SK-MEL-5 (cell line): ENCODE measurements at places on chromosomes 2 and 18. TPM values are rescaled to one million over a fixed set of nuclear protein-coding genes. Genes with fewer than 3 reads are reported as not detected.

SERPINB13 gene
- total RNA-seq: not detected in 2 replicates

PFN4 gene
- 1.6 and 2.3 TPM in 2 replicates for total RNA-seq

RGPD3 gene
- not detected in 2 replicates for total RNA-seq

RNASEH1 gene
- 45.2 and 47.9 TPM in 2 replicates for total RNA-seq

CYTIP gene
- total RNA-seq: not detected in 2 replicates

ADRA2B gene
- total RNA-seq: not detected in 2 replicates

GKN2 gene
- not detected in 2 replicates for total RNA-seq

RND3 gene
- 13.2 and 13.3 TPM in 2 replicates for total RNA-seq

INHBB gene
- not detected in 2 replicates for total RNA-seq

ABCG8 gene
- not detected in 2 replicates for total RNA-seq

SLC14A1 gene
- total RNA-seq: not detected in 2 replicates

COX5B gene
- 456 and 467 TPM in 2 replicates for total RNA-seq

BUB1 gene
- total RNA-seq: 51.9 and 52.6 TPM in 2 replicates

DRC1 gene
- not detected in 2 replicates for total RNA-seq

- DNase-seq: peak; percentile 99
Observed at GRCh38 chr2:43754180-43754579, 19.7 kb upstream of the DYNC2LI1 start.

DNA sequence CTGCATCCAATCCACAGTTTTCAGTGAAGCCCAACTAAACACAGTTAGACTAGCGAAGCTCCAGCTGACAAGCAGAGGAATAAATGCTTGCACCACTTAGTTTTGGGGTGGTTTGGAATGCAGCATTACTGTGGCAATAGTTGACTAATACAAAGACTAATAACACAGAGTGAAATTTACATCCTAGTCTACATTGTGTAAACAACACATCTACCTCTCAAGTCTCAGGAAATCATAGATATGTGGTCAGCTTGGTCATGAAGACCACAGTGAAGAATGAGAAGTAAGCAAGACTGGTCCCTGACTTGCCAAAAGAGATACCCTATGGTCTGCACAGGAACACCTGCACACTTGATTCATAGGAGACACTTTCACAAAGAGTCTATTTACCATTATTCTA is 155.1 kb upstream of the TANK start:
- no peak for DNase-seq

- no peak for DNase-seq
Observed at GRCh38 chr2:134347756-134348155, 93.9 kb downstream of the MGAT5 start.

DNA sequence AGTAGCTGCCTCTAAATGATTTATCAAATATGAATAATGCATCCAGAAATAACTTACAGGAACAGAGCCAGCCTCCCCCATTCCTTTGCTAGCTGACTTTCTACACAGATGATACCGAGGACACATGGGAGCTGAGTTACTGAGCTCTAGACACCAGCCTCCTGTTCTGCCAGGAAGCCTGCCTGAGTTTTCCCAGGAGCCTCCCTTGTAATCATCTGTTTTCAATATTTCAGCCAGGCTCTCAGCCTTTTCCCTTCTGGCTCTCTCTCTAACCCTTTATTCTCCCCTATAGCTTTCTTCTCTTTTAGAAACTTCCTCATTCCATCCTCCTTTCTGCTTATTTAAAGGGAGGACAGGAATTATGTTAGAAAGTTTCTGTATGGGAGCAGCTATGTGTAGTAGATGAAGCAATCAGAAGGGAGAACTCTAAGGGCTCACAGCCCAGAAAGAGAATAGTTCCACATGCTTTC is 911.6 kb downstream of the TDRD15 start:
- no peak for DNase-seq

- no peak for DNase-seq
Observed at GRCh38 chr18:78727877-78728783, 251.5 kb upstream of the SALL3 start.

GRCh38 chr18:59229191-59229590 is 9.2 kb downstream of the GRP start:
- DNase-seq: no peak

DNA sequence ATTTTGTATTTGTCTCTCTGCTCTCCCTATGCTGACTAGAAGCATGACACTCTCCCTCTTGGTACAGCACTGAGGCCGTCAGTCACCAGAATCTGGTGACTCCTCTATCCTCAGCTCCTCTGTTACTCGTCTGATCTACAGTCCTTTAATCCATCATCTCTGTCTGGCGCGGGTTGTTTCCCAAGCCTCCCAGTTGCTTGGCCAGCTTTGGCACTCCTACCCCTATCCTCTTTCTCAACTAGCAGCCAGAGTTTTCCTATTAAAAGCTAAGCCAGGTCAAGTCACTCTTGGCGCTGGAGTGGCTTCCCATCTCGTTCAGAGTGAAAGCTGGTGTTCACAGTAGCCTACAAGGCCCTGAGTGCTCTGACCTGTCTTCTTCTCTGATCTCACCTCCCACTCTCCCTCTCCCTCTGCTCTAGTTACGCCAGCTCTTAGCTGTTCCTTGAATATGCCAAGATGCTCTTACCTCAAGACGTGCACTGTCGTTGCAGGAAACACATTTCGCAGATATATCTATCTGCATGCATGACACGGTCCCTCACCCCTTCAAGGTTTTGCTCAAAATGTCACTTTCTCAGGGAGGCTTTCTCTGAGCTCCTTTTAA is 41.8 kb upstream of the PSME4 start:
- DNase-seq: no peak

- DNase-seq: no peak
Observed at GRCh38 chr2:72413716-72414115, 266.1 kb upstream of the CYP26B1 start.

- DNase-seq: peak; percentile 33
Observed at GRCh38 chr2:42954227-42954962, 162.0 kb upstream of the HAAO start.

DNA sequence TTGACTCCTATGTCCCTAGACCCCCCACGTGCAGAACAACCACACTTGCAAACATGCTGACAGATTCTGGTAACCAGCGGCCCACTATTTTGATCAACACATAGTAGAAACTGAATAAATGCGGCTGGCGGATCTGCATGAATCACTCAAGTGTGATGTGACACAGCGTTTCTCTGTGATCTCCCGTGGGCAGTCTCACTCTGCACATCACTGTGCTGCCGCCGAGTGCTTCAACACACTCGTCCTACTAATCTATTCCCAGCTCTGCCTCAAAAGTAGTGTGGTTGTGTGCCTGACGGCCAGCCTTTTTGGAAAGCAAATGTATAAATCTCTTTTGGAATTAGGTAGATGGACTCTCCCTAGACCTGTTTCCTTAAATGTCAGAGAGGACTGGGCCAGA is 37.3 kb upstream of the TMEM182 start:
- DNase-seq: no peak

DNA sequence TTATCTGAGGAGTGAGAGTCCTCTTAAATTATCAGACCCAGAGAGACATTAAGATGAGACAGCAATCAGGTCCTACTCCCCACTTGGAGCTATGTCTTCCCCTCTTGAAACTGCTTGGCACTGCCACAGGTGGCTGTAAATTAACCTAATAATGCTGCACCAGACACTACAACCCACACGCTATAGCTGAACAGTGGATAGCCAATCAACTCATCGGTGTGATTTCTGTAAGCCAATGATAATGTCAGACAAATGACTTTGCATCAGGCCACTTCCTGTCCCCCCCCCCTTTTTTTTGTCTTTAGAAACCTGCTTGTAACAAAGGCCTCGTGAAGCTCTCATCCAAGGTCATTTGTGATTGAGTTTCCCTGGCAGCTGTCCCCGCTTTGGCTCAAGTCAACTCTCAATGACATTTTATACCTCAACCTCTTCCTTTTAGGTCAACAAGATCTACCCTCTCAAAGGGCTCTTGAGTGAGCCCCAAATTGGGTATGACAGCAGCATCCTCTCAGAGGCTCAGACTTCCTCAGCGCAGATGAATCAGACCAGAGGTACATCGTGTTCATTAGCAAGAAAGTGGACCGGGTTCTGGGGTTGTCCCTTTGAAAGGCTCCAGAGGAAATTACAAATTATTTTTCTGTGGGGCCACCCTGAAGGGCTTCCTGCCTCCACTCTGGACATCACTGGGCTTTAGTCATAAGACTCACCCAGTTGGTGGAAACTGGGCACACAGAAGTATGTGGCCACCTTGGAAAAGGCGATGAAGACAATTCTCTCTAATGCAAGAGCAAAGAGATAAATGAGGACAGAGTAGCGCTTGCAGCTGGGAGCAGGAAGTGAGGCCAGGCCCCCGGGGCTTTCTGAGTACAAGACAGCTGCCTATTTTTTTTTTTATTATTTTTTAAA is 73.6 kb downstream of the COPS8 start:
- DNase-seq: no peak

DNA sequence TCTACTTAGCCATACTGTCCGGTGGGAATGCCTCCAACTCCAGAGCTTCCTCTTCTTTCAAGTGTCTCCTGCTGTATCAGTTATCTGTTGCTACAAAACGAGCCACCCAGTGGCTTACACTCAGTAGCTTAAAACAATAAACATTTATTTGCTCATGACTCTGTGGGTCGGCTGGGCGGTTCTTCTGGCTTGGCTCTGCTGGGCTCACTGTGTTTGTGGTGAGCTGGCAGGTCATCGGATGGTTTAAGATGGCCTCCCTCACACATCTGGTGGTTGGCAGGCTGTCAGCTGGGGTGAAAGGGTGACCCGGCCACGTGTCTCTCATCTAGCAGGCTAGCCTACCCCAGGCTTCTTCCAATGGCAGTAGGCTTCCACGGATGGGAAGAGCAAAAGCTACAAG is 122.4 kb upstream of the SLC1A4 start:
- DNase-seq: no peak

GRCh38 chr18:55406451-55406991 is 181.5 kb downstream of the TCF4 start:
- DNase-seq: no peak

GRCh38 chr2:163733301-163733938 is 2.4 kb downstream of the FIGN start:
- peak; percentile 38 for DNase-seq

- no peak for DNase-seq
Observed at GRCh38 chr18:45166341-45166835, 448.9 kb upstream of the SLC14A2 start.

DNA sequence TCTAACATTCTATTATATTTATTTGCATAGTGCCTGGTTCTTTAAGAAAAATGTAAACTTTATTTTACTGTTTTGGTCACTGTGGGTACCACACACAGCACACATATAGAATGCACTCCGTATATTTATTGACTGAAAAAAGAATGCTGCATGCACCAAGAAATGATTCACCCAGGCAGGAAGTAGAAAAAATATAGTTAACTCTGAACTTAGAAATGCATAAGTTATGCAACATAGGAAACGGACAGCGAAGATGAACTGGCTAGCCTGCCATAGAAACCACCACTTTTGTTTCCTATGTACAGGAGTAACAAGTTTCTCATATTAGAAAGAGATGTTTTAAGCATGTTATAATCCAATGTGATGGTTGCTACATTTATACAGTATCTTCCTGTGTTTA is 635.8 kb downstream of the DSC3 start:
- no peak for DNase-seq
